Activated CD4-positive, alpha-beta T cell treated with anti-CD3 and anti-CD28 coated beads for 1 hour (primary cell): ENCODE measurements at places on chromosomes 3 and 15.

DNA sequence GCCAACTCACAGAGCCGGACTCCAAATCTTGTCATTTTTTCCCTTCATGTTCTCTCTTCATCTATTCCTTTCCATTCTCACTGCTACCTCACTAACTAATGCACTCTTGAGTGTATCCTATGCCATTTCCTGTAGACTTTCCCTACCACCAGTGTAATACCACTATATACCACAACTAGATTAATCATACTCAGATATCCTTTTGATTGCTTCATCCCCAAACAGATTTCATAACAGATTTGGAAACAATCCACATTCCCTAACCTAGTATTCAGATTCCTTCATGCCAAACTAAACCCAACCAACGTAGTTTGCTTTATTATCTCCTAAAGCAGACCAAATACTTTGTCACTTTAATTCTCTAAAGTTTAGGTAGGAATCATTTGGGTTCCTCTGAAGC lies 2.6 kb upstream of the PLOD2 start:
- no peak for DNase-seq

- DNase-seq, result no peak
Measured at GRCh38 chr3:18870074-18870640, 278.2 kb upstream of the KCNH8 start.

DNA sequence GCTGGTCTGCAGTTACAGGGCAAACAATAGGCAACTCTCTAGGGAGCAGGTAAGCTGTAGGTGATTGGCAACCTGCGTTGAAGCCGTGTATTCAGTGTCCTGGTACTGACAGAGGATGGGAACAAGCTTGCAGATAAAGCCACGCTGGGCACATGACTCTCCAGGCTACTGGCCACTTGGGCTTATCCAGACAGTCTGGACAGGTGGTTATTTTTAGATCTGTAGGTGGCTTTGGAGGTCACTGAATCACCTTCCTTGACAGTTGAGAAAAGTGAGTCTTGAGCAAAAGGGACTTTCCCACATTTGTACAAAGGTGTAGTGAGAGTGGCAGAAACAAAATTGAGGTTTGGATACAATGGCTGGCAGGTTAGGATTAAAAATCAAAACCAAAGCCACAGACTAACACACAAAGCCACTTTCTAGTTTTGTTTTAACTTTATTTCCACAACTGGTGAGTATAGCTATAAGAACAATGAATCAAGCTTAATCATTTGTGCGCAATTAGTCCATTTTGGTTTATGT lies 22.3 kb upstream of the IL1RAP start:
- DNase-seq, result no peak

DNA sequence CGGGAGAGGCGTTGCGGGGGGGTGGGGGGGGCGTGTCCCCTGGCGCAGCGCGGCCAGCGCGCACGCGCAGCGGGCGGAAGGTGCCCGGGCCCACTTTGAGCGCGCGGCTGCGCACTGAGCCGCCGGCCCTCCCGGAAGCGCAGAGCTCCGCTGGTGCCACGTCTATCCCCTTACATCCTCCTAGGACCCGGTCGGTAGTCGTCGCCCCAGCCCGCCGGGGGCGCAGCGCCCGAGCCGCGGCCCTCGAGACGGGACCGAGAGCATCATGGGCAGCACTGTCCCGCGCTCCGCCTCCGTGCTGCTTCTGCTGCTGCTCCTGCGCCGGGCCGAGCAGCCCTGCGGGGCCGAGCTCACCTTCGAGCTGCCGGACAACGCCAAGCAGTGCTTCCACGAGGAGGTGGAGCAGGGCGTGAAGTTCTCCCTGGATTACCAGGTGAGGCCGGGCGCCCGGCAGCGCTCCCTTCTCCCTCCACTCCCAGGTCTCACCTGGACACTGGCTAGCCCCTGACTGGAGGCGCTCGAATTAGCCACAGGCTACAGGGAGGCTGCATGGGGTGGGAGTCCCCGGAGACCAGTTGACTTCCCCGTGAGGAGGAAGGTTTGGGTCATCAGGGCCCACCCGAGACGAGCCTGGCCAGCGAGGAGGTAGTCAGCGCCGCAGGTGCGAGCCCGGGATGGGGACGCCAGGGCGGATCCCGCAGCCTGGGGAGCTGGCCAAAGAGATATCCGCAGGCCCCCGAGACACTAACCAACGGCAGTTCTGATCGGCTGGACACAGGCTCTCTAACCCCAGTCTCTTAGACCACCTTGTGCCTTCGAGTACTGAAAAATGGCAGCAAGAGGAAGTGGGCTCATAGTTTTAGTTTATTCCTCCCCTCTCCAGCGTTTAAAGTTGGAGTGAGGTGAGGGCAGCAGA lies at the start of gene TMED3:
Gene TMED3 (plus strand): TSS at position 128 of the 916 bp plus-strand sequence. CDS start 138 bp downstream, at position 266.
- peak; percentile 68 for DNase-seq

GRCh38 chr15:73240866-73241499 lies 127.8 kb downstream of the HCN4 start:
- DNase-seq, result peak; percentile 44

- no peak for DNase-seq
Measured at GRCh38 chr15:39135989-39136388, 444.9 kb upstream of the THBS1 start.

- no peak for DNase-seq
Measured at GRCh38 chr3:8507496-8507895, 5.9 kb downstream of the LMCD1 start.

DNA sequence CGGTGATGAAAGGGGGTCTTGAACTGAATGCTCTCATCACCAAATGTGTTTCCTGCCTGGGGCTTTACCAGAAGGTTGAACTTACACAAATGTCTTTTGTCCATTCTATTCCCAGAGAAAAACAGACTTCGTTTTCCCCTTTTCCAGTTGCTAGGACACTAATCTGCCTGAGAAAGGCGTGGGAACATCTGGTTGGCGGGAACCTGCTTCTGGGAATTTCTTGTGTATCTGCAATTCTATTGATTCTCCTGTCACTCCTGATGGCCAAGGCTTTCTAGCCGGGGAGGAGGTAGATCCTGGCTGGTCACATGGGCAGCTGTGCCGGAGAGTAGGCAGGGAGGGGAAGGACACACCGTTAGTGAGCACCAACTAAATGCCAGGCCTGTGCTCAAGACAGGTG lies 31.1 kb upstream of the CCDC174 start:
- DNase-seq, result no peak

GRCh38 chr3:175965036-175965435 lies 1105.9 kb downstream of the NAALADL2 start:
- DNase-seq, result no peak

DNA sequence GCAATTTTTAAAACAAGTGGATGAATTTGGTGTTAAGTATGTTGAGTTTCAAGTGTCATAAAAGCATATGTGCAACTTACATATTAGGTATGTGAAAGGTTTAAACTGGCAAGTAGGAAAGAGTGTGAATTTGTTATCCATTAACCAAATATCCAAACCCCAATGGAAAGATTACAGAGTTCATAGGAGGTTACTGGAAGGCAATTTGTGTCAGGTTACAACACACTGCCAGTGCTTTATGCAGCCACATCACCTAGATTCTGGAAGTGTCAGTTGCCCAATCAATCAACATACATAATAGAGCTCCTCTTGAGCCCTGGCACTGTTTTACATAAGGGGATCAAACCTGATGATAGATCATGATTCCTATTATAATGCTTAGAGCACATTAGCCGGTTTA lies 261.0 kb downstream of the ROBO1 start:
- DNase-seq, result no peak

DNA sequence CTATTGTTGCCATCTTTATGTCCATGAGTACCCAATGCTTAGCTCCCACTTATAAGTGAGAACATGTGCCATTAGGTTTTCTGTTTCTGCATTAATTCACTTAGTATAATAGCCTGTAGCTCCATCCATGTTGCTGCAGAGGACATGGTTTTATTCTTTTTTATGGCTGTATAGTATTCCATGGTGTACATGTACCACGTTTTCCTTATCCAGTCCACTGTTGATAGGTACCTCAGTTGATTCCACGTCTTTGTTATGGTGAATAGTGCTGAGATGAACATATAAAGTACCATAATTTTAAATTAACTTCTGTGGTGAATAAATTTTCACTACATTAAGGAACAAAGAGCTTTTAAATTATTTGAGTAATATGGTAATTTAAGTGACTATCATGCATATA lies 150.4 kb upstream of the BFSP2 start:
- DNase-seq, result no peak

DNA sequence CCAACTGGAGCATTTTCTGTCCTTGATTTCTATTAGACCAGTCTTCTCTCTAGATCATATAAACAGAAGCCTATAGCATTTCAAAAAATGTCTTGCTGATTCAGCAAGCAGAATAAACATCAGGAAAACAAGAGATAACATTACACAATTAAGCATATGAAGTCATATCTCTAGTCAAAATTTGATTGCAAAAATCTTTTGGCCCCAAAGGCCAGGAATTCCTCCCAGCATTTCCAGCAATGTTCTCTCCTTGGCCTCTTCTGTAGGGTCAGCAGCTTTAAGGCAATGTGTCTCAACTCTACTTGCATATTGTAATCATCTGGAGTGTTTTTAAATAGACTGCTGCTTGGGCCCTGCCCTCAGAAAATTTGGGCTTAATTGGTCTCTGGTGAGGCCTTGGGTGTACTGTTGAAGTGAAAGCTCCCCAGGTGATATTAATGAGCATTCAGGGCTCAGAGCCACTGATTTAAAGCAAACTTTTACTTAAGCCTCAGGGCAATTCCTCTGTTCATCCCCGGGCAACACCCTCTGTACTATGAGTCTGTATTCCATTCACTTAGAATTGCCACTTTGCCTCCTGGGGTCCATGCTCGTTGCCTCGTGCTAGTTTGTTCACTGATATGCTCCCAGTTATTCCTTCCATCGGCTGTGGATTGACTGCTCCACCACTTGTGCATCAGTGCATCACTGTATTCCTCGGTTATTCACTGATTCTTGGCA lies 1072.6 kb downstream of the ROBO2 start:
- DNase-seq, result no peak

DNA sequence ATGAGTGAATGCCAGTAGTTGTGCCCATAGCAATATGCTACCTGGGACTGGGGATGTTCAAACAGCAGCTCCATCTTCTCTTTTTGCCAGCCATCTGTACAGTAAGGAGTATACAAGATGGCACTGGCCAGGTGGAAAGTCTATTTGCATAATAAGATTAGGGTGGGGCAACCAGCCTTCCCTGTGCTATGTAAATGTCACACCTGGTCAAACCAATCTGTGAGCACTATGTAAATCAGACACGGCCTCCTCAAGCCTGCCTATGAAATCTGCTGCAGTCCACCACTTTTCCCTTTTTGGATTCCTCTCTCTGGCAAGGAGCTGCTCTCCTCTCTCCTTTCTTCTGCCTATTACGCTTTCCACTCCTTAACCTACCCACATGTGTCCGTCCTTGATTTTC lies 53.0 kb downstream of the C3orf80 start:
- DNase-seq, result no peak

GRCh38 chr3:82002986-82003642 lies 241.7 kb upstream of the GBE1 start:
- no peak for DNase-seq

DNA sequence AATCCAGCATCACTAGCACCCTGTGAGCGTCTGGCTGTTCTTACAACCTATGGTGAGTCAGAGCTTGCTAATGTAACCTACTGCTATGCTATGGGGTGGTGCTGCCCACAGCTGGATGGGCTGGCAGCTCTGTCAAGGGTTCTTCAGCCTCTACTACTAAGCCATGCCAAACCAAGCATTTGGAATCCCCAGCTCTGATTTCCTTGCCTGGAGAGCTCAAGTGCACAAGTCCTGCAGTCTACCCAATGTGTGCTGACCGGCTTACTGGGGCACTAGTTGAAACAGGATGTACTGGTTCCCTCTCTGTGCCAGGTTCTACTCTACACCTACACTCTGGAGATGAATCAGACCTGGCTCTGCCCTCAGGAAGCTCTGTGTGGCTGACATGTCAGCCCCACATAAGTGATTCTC lies 4.2 kb downstream of the TEX264 start:
- no peak for DNase-seq

DNA sequence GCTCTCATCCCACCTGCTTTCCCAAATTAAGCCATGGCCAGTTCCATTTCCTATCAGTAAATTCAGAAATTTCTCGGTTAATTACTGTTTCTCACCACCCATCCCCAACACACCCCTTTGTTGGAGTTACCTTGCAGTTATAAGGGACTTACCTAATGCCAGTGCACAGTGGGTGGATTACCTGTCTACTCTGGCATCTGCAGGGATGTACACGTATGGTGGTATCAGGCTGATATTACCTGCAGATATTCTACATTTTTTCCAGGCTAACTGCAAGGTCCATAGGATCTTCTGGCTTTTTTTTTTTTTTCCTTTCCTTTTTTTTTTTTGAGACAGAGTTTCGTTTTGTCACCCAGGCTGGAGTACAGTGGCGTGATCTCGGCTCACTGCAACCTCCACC lies 7.9 kb upstream of the MRAS start:
- DNase-seq, result no peak

DNA sequence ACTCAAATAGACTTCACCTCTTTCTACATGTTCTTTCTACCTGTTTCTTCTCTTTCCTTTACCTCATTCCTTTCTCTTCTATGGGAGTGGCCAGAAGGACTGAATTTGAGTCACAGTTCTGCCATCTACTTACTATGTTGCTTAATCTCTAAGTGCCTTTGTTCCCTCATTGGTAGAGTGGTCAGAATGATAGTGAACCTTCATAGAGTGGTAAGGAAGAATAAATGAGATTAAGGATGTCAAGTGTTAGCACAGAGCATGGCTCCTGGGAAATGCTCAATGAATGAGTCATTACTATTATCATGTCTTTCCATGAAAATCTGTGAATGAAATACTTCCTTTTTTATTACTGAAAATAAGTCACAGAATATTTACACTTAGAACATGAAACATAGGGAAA lies 17.5 kb downstream of the TMEM207 start:
- no peak for DNase-seq

DNA sequence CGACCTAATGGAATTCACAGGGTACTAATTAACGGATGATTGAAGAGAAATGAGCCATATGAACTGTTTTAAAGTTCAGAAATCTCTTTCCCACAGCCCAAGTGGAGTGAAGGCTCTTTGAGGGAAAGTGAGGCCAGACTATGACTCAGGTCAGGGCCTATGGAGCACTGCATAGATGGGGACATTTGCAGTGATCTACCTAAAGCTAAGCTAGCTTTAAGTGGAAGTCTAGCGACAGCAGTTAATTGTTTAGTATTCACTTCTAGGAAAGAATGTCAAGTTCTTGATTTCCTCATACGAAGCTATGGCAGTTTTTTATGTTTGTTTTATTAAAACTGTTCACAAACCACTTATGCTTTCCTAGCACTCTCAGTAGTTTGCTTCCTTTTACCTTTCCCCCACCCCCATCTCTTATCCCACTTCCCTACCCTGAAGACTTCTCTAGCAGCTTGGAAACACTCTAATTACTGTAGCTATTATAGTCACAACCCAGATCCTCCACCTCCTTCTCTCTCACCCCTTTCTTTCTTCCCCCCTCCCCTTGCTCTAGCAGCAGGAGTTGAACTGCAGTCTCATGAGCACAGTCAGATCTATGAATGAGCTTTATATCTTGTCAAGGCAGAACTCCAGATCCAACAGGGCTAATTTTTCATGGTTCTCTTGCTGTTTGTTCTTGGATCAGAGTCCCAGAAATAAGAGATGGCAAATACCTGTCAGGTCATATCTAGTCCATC lies 6.2 kb downstream of the ZNF609 start:
- no peak for DNase-seq

GRCh38 chr3:38842266-38842965 lies 26.4 kb upstream of the SCN10A start:
- DNase-seq, result no peak

GRCh38 chr15:67090297-67091070 lies 25.1 kb downstream of the SMAD3 start:
- DNase-seq, result no peak
